ENCODE measurements at places on chromosomes 6 and 20. TPM values are rescaled to one million over a fixed set of nuclear protein-coding genes. Genes with fewer than 3 reads are reported as not detected.

BMP5 gene
- total RNA-seq: 78.7 TPM

ME1 gene
- total RNA-seq: 12.3 TPM

GJA1 gene
- total RNA-seq: 160 TPM

MYB gene
- 2.1 TPM for total RNA-seq

TRDN gene
- total RNA-seq: 13.5 TPM

HLA-DRB5 gene
- 3.8 TPM for total RNA-seq

SLC17A1 gene
- not detected for total RNA-seq

ATP9A gene
- 25.6 TPM for total RNA-seq

MLN gene
- not detected for total RNA-seq

KHDC3L gene
- not detected for total RNA-seq

ZNF391 gene
- 6.9 TPM for total RNA-seq

KCNK5 gene
- total RNA-seq: 2.3 TPM

FOXC1 gene
- total RNA-seq: 7.3 TPM

RBL1 gene
- 23.2 TPM for total RNA-seq

DEFB124 gene
- not detected for total RNA-seq

TRIM31 gene
- total RNA-seq: 1.3 TPM

CCN6 gene
- not detected for total RNA-seq

HRH3 gene
- total RNA-seq: 0.16 TPM

IMPG1 gene
- total RNA-seq: 0.21 TPM

ADGRB3 gene
- total RNA-seq: 29.4 TPM

BMP7 gene
- total RNA-seq: 12.1 TPM

ASIP gene
- not detected for total RNA-seq

MOXD1 gene
- 123 TPM for total RNA-seq

Data from urinary bladder (tissue), 4 donors.